Bronchial epithelial cell (primary cell): ENCODE measurements at places on chromosomes 16 and 17.

GRCh38 chr16:80027007-80027965 lies 426.7 kb upstream of the MAF start:
- peak; percentile 98 for DNase-seq

DNA sequence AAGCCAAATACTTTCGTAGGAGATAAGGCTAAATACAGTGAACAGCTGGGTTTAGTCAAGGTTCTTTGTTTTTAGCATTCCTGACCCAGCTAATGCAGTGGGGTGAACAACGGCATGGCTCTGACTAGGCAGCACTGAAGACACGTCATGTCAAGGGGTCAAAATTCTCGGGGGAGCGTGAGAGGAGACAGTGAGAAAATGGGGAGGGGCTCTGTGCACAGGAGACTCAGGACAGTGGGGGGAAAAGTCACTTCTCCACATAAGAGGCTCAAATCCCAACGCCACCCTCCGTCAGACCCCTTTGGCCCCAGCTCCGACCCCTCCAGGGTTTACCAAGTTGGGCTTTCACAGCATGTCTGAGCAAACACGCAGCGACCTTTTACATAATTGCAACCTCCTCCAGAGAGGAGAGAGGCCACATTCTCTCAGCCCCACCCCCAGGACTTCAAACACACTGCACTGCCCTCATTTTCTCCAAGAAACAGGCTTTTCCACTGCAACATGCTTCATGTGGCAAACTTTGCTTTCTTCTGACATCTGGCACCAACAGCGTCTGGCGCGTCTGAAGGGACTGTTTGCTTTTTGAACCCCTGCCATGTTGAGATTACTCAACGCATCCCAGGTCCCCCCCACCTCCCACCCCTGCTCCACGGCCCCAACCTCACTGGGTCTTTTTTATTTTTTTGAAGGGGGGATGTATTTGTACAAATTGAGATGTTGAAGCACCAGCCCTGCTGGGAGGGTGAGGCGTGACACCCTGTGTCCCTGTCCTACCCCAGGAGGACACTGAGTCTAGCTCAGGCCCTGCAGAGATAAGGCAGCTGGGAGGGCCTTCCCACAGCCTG lies 30.0 kb downstream of the AXIN2 start:
- no peak for DNase-seq

GRCh38 chr16:82497139-82497538 lies 129.6 kb upstream of the CDH13 start:
- no peak for DNase-seq

GRCh38 chr17:21395764-21396163 lies 19.6 kb downstream of the KCNJ12 start:
- no peak for DNase-seq

DNA sequence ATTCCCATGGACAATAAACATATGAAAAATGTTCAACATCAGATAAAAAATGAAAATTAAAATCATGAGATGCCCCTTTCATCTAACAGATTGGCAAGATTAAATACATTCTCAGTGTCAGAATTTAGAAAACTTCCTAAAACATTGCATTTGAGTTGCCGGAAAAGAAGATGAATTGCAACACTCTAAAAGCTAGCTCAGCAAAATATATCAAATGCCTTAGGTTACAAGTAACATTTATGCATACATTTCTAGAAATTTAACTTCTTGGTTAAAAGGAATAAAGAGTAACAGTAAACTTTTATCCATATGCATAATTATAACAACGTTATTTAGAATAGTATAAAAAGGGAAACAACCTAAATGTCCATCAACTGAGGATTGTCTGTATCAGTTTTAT lies 239.0 kb downstream of the PMP22 start:
- DNase-seq: no peak

DNA sequence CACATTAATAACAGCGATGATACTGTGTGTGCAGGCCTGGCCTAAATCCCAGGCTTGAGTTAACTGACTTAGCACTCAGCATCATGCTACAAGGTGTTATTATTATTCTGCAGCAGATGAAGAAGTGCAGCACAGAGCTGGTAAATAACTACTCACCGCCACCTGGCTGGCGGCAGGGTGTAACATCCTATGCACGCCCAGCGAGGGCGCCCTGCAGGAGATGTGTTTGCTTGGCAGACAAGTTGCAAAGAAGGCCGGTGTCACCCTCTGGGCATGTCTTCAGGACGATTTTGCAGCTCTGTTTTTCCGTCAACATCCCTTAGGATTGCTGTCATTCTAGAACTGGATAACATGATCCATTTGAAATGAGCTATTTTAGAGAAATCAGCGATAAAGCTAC lies 30.1 kb downstream of the DNAH9 start:
- no peak for DNase-seq

GRCh38 chr16:54341892-54342776 lies 55.5 kb upstream of the IRX3 start:
- DNase-seq: peak; percentile 76
